ENCODE measurements at places on chromosomes 7 and 10.

DNA sequence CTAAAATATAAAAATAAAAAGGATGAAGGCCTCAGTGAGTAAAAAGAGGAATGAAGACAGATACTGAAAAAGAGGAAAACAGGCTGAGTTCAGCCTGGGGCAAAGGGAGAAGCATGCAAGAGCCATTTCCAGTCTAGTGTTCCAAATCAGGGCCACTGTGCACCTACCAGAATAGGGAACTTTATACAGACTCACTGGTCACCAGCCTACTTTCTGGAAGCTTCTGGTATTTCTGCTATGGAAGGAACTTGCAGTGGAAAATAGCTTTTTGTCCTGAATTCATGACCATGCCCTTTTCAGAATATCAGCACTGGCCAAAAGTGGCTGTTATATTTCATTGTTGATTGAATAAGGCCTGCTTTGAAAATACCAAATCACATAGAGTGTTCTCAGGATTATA is 28.8 kb downstream of the ABRAXAS2 start:
- no peak for DNase-seq

DNA sequence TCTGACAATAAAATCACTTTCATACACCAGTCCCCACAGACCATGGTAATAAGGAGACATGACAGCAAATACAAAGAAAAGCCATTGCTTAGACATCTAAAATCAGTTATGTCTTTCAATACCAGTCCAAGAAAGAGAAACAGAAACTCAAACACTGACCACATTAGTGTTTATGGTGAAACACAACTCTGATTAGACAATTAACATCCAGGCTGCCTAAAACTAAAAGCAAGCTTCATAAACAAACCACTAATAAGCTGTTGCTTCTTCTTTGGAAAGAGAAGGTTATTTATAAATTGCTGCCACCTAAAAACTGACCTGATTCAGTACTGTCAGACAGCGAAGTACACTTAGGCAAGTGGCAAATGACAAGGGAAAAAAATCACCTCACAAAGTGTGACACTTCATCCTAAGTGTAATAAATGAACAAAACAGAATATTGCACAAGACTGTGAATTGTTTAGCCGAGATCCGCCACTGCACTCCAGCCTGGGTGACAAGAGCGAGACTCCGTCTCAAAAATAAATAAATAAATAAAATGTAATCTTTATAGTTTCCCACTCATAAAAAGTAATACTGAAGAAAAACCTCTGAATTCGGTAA is 277.4 kb downstream of the PARD3 start:
- DNase-seq = peak; percentile 3

- no peak for DNase-seq
Measured at GRCh38 chr7:156140896-156141295, 328.6 kb upstream of the SHH start.

DNA sequence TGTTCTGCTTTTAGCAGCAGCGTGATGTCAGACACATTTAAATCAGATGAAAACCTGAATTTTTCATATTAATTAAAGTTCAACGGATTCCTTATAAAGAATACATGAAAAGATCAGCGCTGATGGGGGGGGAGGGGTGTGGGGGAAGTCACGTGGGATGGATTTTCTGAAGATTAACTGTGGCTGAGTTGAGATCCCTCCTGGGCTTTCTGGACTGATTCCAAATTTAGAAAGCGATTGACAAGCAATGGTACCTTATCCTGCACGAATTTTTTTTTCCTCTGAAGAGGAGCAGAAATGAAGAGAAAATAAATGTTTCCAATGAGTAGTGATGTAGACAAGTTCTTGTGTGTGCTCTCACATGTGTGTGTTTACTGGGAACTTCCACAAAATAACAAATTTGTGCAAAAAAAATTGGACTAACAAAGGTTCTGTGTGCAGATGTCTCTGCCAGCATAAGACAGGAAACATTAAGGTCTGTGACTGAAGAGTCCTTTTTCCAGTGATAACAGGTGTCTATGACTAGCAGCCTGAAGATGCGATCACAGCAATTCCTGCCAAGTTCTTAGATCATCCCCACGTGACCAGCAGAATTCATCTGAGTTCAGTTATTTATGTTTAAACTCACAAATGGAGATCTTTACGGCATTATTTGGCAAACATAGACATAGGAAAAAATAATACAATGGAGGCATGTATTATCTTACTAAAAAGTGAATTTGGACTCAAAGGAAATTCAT is 585.2 kb upstream of the CELF2 start:
- no peak for DNase-seq

- no peak for DNase-seq
Measured at GRCh38 chr10:106384496-106384895, 780.0 kb downstream of the SORCS1 start.

GRCh38 chr7:139968931-139969330 is 93.8 kb downstream of the PARP12 start:
- DNase-seq = no peak

DNA sequence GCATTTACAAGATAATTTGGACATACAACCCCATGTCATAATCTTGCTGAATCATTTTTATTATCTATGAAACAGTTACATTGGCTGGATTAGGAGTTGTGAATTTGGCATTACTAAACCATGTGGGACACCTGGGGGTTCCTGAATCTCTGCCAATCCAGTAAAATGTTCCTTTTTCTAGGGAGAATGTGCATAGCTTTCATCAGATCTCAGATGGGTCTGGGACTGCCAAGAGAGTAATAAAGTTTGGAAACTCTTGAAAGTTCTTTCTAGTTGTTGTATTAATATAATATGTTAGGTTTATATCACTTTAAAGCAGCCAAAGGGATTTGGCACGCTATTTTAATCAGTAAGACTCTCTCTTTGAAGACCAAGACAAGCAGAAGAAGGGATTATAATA is 62.7 kb downstream of the SEMA3E start:
- no peak for DNase-seq

DNA sequence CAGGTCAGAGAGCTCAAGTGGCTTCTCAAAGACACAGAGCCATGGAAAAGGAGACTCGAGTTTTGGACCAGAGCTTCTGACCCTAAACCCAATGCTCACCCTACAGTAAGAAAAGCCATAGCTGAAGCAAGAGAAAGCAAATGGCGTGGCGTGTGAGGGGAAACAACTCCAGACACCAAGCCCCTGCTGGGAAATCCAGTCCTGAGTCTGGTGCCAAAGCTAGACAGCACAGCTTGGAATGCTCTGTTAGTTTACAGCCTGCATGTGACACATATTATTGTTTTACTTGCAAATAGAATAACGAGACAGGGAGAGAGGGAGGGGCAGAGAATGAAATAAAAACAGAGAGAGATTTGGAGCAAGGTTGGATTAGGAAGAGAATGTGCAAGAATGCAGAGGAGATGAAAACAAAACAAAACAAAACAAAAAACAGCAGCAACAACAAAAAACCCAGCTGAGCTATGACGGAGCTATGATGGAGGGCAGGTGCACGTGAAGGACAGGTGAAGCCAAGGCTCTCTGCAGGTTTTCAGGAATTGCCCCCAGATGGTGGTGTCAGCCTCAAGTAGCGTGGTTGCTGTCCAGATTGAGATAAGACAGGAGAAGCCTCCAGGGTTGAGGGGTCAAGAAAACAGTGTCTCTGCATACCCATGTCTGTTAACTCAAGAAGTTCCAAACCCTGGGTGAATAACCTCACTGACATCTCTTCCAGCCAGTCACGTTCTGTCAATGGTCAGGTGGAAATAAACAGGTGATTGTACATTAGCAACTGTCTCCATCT is 69.7 kb upstream of the LRRC18 start:
- no peak for DNase-seq

- DNase-seq = no peak
Measured at GRCh38 chr7:79287981-79288380, 165.5 kb downstream of the MAGI2 start.

DNA sequence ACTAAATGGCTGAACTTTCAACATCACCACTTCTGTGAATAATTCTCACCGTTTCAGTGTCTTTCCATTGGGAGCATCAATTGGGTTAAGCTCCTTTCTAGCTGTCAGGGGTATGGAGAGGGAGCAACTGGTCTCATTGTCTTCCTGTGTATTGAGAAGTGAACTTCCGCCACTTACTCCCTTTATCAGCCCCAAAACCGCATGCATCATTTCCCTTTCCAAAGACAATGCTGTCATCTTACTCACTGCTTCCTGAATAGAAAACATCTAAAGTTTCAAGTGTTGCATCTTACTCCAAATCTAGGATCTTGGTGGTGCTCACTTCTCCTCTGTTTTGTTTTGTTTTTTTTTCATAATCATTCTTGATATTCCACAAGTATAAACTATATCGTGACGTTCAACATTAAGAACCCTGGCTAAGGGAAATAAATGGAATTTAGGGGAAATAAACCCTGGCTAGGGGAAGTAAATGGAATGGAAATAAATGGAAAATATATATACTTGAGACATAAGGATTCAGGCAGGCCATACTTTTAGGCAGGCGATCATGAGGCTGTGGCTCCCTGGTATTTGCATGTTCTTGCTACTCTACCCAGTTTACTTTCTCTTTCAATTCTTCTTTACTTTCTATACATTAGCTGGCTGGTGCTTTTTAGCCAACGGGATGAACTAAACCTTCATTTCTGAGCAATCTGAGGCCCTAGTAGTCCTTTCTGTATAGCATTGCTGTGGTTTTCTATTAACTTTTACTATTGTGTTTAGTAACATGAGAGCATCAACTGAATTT is 371.9 kb downstream of the BMPER start:
- DNase-seq = no peak

GRCh38 chr10:89478739-89479654 is 56.4 kb downstream of the SLC16A12 start:
- no peak for DNase-seq

DNA sequence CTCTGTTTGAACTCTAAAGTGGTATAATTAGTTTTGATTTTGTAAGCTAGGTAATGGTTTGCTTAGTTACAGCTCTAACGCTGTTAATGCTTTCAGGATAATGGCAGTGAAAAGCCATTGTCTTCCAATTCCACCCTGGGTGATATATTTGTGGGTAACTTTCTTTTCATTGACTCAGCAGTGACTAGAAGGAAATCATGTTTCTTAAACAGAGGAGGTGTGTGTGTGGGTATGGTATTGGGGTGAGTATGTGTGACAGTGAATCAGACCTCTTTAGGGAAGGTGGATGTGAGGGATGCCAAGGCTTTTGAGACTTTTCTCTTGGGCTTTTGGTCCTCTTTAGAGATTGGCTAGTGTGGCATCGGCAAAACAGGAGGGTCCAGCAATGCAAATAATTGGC is 13.6 kb downstream of the ENTPD7 start:
- no peak for DNase-seq

DNA sequence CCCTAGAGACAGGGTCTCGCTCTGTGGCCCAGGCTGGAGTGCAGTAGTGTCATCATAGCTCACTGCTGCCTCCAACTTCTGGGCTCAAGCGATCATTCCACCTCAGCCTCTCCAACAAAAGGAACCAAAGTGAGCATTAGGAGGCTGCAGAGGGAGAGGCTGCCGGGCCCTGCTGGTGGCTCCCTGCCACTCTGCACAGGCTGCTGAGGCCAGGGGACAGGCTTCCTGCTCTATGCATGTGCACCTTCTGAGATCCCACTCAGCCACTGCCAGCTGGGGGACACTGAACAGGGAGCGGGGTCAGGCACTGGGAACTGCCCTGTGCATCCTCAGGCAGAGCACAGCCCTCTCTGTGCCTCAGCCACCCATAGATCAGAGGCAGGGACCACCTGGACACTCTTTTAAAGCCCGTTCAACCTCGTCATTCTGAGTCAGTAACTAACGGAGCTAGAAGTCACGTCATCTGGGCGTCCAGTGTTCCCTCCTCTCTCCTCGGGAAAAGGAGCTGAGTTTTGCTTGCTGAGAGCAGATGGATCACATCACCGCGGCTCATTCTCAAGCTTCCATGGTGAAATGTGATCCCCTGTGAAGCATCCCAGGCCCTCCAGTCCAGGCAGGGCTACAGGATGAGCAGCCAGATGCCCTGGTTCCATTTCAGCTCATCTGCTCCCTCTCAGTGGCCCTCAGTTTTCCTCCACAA is 109.6 kb downstream of the MYL10 start:
- no peak for DNase-seq

DNA sequence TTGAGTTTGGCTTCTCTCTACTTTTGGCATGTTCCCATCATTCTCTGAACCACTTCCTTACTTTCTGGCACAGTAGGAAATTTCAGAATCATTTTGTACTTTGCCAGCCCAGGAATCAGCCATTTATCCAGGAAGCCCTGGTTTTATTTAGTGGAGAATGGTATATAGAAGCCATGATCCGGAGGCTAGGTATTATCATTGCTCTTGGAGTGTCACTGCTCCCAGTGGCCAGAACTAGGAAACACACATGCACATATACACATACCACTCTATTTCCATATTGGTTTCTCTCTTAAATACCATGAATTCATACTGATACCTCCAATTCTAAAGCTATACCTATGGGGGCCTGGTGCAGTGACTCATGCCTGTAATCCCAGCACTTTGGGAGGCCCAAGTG is 36.3 kb downstream of the SUFU start:
- DNase-seq = no peak

DNA sequence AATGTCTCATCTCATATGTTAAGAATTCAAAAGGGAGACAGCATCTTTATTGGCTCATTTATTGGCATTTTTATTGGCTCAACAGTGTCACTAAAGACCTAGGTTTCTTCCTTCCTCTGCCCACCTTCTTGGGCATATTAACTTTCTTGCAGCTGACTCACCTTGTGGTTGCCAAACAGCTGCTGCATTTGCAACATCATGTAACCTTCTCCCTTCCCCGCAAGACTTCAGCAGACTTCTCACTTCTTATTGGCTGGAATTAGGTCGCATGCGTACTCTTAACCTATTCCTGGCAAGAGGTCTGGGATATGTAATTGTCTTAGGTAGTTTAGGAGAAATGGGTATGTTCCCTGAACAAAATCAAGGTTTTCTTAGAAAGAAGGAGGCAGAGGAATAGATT is 263.2 kb downstream of the POU6F2 start:
- no peak for DNase-seq

- no peak for DNase-seq
Measured at GRCh38 chr10:132109341-132110110, 43.8 kb downstream of the JAKMIP3 start.

- DNase-seq = no peak
Measured at GRCh38 chr7:134356421-134356936, 39.7 kb upstream of the SLC35B4 start.

GRCh38 chr10:50992356-50992901 is 81.9 kb upstream of the PRKG1 start:
- no peak for DNase-seq

- no peak for DNase-seq
Measured at GRCh38 chr10:58618158-58618676, 105.5 kb downstream of the BICC1 start.
